ENCODE measurements at places on chromosomes 4 and X. TPM values are rescaled to one million over a fixed set of nuclear protein-coding genes. Genes with fewer than 3 reads are reported as not detected.
A peak's percentile ranks its signal among the peaks of the same experiment; 100 is the strongest.

GRCh38 chr4:167775375-167775774 is 317.0 kb upstream of the ANXA10 start:
- DNase-seq: no peak

Gene SLC30A9
- polyA plus RNA-seq: 28.7 TPM

DNA sequence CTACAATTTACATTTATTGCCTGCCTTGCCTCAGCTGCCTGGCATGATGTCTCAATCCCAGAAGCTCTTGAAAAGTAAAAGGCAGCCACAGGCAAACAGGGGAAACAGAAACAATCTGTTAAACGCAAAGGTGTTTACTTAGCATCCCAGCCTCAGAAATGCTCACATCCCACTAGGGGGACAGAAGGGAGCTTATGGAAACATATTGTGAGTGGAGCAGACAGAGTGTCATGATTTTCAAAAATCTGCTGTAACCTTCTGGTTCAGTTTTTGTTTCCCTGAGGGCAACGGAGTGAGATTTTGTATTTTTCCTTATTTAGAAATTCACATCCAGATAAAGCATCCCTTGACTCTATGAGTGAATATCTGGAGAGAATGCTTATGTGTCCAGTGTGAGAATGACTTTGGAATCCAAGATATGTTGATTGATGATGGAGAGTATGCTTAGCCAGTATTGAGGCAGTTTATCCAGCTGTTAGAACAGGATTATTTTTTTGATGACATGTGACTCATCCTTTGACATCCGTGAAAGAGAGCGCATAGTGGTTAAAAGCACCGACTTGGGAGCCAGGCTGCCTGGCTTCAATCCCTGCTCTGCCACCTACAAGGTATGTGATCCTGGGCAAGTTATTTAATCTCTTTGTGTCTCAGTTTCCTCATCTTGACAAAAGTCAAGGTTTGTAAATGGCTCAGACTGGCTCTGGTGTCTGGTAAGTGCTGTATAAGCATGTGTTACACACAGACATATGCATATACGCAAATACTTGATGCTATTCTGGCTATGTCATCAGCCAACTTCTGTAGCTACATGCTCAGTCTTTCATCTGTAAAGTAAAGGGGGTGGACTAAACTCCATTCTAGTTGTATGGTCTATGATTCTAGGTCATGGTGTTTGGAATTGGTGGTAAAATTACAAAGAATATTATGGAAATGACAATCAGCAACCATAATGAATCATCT is 381.2 kb downstream of the RAPGEF2 start:
- no peak for DNase-seq

- no peak for DNase-seq
These were observed 115.0 kb downstream of the AGTR2 start for GRCh38 chrX:116285501-116285900.

DNA sequence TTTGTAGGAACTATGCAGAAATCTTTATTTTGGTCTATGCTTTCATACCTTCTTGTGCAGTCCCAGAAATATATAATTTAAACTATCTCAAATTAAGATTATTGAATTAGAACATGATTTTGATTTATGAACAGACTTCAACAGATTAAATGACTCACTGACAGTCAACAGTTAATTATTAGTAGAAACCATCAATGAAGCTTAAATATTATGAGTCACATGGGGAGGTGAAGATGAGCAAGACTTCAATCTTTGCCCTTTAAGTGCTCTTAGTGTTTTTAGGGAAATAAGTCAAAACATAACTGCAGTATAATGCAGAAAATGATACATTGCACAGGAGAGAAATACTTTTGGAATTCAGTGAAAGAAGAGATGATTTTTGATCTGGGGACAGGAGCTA is 81.5 kb upstream of the BMP3 start:
- no peak for DNase-seq

Gene MAGEA2B
- not detected for polyA plus RNA-seq

DNA sequence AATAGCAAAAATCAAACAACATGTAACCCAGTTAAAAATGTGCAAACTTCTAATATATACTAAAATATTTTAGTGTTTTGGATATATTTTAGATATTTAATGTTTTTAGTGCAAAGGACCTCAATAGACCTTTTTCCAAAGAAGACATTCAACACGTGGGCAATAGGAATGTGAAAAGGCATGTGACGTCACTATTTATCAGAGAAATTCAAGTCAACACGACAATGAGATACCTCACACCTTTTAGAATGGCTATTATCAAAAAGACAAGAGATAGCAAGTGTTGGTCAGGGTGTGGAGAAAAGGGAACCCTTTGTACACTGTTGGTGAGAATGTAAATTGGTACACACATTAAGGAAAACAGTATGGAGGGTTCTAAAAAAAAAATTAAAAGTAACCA is 115.6 kb upstream of the FAM47B start:
- DNase-seq: no peak

DNA sequence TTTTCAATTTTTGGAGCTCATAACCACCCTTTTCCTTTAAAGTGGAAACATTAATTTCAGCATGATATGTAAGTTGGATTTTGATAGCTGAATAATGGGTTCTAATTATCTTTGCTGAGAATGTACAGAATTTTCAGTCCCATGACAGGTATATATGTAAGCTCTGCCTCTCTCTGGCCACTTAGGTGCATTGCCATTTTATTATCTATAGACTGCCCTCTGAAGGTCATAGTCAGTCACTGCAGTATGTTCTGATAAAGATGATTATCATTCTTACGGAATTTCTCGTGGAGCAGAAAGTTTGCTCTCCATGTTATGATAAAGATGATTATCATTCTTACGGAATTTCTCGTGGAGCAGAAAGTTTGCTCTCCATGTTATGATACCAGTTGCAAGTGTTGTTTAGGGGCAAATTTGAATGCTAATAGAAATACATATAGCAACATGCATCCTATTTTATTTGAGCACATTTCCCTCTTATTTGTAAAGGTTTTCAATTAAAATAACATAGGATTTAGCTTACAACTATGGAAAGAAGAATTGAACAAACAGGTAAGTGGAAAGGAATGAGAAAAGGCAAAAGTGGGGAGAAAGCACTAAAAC is 10.4 kb downstream of the AFP start:
- DNase-seq: peak; percentile 60

DNA sequence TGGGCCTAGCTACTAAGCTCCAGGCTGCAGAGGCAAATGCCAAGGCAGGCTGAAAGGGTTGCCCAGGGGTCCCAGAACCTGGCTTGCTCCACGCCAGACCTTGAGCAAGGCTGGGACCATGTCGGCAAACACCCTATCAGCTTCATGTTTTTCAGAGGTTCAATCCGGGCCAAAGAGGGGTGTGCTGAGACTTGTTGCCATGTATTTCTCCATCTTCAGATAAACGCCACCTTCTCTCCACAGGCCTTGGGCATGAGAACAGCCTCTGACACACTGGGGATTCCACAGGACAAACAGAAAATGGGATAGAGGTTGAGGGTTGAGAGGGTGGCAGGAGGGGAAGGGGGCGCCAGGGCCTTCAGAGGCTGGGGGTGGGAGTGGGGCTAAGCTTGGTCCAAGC is 8.6 kb downstream of the PJA1 start:
- DNase-seq: no peak

GRCh38 chrX:38654302-38654701 is 93.0 kb downstream of the TSPAN7 start:
- DNase-seq: peak; percentile 21

Gene STAP1
- polyA plus RNA-seq: not detected

DNA sequence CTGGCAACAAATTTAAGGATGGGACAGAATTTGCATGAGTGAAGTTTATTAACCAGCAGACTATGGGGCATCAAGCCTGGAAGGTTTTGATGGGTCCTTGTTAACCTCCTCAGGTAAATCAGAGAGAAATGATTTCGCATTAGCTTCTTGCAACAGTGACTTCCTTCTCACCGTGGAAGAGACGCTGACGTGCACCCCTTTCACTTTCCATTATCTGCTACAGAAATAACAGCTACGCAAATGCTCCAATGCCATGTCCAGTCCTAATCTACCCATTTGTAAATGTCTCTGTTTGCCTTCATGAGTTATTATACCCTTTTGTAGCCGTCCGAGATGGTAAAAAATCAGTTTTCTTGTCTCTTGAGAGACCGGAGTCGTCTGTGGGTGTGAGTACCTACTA is 100.3 kb downstream of the SLC34A2 start:
- no peak for DNase-seq

DNA sequence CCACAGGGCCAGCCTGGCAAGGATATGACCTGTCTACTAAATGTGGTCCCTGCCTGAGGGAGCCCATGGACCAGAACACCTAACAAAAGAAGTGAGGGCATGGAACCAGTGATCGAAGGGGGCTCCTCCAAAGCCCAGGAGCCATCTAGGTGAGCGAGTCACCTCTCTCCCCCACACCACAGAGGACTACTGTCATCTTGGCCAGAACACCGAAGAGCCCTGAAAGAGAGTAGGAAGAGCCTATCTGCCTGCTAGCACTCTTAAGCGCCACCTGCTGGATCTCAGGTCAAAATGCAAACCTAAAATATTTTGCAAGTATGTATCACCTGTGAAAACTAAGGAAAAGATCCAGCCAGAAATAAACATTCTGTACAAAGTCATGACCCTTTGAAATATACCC is 137.9 kb upstream of the ZXDB start:
- DNase-seq: peak; percentile 37

Gene PAGE5
- not detected for polyA plus RNA-seq

- DNase-seq: no peak
These were observed 119.8 kb downstream of the ZNF330 start for GRCh38 chr4:141340458-141340857.

DNA sequence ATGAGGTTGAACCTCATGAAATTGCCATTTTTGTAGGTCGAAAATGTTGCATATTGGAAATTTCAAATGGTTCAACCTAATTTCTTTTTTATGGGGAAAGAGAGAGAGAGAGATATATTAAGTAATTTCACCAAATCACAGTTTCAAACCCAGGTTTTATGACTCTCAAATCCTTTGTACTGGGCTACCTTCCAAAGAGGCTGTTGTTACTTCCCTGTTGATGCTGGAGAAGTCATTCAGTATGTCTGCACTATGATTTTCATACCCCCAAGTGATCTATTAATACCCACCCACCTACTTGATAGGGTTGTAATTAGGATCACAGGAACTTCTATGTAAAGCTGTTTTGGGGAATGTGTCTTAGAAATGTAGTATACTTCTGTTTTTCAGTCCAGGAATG is 109.9 kb downstream of the ZNF330 start:
- no peak for DNase-seq

DNA sequence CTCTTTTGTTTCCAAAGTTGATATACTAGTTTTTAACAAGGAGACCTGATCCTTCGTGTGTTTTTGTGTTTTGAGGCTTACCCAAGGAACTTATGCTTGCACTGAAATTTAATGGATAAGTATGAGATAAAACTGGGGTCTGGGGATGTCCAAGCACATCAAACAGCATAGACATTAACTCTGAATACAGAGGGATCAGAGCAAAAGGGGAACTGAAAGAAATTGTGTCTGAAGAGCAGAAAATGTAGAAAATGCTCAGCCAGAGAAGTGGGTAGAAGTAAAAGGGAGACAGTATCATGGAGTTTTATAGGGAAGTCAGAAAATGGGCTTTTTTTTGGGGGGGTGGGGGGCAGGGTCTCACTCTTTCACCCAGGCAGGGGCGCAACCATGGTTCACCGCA is 695.4 kb downstream of the ARAP2 start:
- DNase-seq: no peak

Gene NLGN3
- 0.60 TPM for polyA plus RNA-seq

Gene IDUA
- polyA plus RNA-seq: 13.9 TPM

- no peak for DNase-seq
These were observed at the start of gene HOPX for GRCh38 chr4:56681158-56681852. TSS of gene HOPX (minus strand) at chr4:56681296. CDS start at chr4:56657816, 23,480 bp downstream.

Gene VCX
- not detected for polyA plus RNA-seq

All from A549 (cell line).